ENCODE measurements at places on chromosomes 12 and 14.

GRCh38 chr12:52247622-52248540 lies 14.8 kb downstream of the KRT7 start:
- no peak for DNase-seq

GRCh38 chr14:100193417-100194357 lies 34.2 kb upstream of the DEGS2 start:
- DNase-seq = no peak

- no peak for DNase-seq
These were observed 6.6 kb upstream of the SLC6A13 start for GRCh38 chr12:269191-269590.

- DNase-seq = no peak
These were observed 36.5 kb downstream of the ZC3H14 start for GRCh38 chr14:88599326-88599725.

DNA sequence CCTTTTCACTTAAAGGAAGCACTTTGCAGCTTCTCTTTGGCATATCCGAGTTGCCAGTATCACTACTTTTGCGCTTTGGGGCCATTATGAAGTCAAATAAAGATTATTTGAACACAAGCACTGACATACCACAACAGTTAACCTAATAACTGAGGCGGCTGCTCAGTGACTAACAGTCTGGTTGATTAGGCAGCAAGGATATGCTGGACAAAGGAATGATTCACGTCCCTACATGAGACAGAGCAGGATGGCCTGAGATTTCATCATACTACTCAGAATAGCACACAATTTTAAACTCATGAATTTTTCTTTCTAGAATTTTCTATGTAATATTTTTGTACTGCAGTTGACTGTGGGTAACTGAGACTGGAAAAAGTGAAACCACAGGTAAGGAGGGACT lies 56.9 kb upstream of the E2F7 start:
- DNase-seq = no peak

DNA sequence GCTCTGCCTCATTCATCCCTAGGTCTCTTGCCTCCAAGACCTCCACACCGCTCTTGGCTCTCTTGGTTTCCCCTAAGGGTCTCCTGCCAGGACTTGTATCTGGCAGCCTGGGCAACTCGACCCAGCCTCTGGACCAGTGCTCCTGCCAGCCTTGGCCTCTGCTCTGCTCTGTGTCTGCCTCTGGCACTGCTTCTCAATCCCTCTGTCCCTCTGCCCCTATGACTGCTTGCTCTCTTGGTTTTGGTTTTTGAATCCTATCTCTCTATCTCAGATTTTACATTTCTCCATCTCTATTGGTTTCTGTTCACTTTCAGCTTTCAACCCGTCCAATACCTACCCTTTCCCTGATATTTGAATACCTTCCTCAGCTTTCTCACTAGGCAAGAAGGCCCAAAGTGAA lies 6.3 kb downstream of the ITGA5 start:
- no peak for DNase-seq

DNA sequence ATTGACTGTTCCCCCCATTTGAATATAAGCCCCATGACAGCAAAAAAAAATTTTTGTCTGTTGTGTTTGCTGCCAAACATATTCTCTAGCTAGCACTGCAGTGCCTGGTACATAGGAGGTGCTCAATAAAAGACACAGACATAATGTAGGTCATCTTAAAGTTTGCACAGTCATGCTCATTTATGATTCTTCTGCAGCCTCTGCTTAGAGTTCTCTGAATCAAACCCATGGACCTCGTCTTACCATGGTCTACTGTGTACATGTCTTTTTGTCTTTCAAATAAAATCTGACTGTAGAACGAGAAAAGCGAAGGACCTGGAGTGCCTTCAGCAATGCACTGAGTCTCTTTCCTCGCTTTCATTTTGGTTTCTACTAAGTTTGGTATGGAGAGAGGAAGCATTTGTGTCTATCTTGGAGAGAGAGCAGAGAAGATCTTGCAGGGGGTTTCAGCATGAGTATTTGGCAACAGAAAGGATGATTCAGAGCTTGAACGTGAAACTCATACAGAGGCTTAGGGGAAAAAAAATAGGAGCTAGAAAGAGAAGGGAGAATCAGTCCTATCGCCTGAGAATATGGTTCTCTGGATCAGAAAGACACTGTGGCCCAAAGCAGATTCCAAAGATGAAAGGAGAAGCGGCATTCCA lies 38.8 kb upstream of the TMCC3 start:
- peak; percentile 91 for DNase-seq

DNA sequence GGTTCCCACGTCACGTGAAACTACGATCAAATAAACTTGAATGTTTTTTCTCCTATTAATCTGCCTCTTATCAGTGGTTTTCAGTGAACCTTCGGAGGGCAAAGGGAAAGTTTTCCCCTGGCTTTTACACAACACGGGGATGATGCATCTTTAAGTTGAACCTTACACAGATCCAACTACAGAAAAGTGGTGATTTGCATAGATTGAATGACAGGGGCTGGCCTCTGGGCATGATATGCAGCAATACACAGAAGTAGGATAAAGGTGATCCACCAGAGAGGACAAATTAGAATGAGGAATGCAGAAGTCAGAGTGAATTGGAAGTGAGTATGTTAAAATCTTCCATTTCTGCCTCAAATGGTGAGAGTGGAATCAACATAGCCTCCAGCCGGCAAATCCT lies 11.6 kb downstream of the GSG1 start:
- DNase-seq = peak; percentile 69

DNA sequence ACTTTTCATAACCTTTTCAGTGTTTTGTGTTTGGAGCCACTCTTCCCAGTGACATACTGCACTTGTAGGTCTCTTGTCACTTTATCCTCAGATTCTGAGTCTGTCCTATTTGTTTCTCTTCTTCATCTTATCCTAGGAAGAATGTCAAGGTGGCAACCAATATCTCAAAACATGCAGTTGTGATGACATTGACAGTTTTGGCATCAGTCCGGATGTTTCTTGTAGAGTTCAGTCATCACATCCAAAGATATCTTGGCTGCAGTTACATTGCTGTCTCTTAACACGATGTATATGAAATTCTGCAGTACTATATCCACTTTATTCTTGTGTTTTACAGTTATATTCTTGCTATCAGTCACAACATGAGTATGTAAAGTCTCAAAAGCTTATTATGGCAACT lies 6.4 kb downstream of the ADIPOR2 start:
- DNase-seq = no peak

DNA sequence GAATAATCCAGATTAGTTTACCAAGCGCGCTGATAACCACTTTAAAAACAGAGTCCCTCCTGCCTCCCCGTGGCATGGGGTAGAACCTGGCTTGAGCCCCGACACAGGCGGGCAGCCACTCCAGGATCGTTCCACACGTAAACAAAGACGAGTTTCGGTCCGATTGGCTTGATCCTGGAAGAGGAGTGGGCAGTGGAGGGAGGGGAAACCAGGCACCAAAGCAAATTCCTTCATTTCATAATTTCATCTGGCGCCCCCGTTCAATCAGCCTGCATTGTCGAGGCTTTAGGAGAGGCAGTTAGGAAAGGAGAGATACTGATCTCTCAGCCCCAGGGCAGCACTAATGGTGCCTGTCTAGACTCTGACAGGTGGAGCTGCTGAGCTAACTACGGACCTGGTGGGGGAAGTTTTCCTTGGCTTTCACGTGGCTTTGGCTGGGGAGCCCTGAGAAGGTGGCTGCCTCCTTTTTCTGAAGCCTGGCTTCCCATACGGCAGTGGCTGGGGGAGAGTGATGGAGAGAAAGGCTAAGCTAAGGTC lies 751 bp upstream of the GPRC5A start:
- DNase-seq = no peak

DNA sequence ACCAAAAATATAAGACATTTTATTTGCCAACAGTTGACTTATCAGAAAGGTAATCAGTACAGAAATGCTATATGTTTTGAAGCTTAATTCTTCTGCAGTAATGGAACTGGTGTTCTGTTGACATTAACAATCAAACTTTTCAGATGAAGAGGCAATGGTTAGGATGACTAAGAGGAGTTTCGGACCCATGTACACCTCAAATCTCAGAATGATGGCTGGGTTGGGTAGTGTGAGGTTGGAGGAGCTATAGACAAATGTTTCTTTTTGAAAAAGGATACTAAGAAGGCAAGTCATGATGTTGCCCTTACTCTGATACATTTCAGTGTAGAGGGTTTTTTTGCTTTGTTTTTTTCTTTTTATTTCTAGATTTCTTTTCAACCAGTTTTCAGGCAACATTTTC lies 66.9 kb downstream of the KNTC1 start:
- no peak for DNase-seq

GRCh38 chr12:65877836-65878235 lies 53.6 kb downstream of the HMGA2 start:
- no peak for DNase-seq

GRCh38 chr12:13173012-13173932 lies 23.3 kb upstream of the EMP1 start:
- peak; percentile 62 for DNase-seq

GRCh38 chr12:86484473-86484872 lies 228.3 kb upstream of the MGAT4C start:
- no peak for DNase-seq

All from inflammatory macrophage treated with lipopolysaccharide for 1 hour (primary cell).